ENCODE measurements at places on chromosomes 1 and 21.
A peak's percentile ranks its signal among the peaks of the same experiment; 100 is the strongest.

GRCh38 chr21:17612023-17612564 is 607 bp downstream of the BTG3 start:
- DNase-seq: peak; percentile 63

GRCh38 chr1:224380003-224380402 is 23.3 kb downstream of the CNIH4 start:
- no peak for DNase-seq

GRCh38 chr21:42044871-42045495 is 26.1 kb upstream of the UMODL1 start:
- no peak for DNase-seq

- DNase-seq: no peak
Measured at GRCh38 chr1:49013079-49013478, 236.4 kb upstream of the BEND5 start.

DNA sequence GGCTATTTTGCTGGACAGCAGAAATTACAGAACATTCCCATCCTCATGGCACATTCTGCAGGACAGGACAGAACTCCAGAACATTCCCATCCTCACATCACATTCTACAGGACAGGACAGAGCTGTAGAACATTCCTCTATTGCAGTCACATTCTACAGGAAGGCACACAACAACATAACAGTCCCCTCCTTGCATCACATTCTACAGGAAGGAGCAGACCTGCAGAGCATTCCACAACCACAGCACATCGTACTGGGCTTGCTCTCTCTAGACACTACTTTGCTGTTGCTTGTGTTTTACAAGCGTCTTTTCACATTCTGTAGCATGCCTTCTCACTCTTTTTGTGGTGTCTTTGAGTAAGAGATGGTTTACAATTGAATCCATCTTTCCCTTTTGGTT is 26.8 kb upstream of the ABCB10 start:
- DNase-seq: no peak

- DNase-seq: no peak
Measured at GRCh38 chr1:14774988-14775387, 176.5 kb downstream of the KAZN start.

GRCh38 chr1:24720152-24720551 is 25.1 kb upstream of the CLIC4 start:
- no peak for DNase-seq

DNA sequence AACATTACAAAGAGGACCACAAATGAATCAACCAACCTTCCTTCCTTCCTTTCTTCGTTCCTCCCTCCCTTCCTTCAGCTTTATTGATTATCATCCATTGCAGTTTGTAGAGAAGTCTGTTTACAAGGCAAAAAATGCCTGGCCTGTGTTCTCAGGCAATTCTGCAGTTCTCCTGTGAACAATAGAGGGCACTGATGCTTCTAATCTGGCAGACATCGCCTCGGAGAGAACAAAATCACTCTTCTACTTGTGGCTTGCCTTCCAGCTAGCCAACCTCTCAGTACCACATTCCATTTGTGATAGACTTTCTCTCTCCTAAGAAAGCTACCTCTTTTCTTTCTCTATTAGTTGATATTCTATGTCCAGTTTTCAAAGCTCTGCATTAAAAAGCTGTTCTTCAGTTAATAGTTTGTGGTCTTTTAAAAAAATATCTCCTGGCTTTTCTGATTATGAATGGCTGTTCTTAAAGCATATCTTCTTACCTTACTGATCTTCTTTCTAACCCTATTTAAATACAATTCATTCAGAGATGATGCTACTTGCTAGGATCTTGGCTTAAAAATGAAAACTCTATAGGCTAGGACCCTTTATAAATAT is 26.9 kb upstream of the ESRRG start:
- DNase-seq: peak; percentile 78

- DNase-seq: peak; percentile 24
Measured at GRCh38 chr1:192610112-192610889, 25.6 kb upstream of the RGS13 start.

- DNase-seq: no peak
Measured at GRCh38 chr1:34627465-34628240, 127.2 kb upstream of the GJB5 start.

- DNase-seq: no peak
Measured at GRCh38 chr1:228091084-228091483, 8.6 kb downstream of the ARF1 start.

DNA sequence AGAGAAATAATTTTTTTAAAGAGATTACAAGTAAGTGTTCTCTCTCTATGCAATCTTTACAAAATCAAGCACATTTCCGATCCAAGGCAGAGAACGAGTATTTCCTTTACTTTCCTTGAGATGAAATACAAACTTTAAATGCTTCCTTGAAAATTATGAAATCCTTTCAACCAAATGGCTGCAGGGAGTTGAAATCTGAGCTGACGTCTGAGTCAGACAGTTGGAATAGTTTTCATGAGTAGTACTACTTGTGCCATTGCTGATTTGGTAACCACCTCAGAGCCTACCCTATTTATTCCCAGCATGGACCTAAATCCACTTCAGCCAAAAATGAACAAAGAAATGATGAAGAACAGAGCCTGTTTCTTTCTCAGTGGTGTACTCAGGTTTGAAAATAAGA is 183.6 kb downstream of the GIPC2 start:
- DNase-seq: no peak

GRCh38 chr1:100816049-100816448 is 78.6 kb downstream of the EXTL2 start:
- no peak for DNase-seq

- no peak for DNase-seq
Measured at GRCh38 chr1:186620566-186621350, 59.5 kb downstream of the PTGS2 start.

DNA sequence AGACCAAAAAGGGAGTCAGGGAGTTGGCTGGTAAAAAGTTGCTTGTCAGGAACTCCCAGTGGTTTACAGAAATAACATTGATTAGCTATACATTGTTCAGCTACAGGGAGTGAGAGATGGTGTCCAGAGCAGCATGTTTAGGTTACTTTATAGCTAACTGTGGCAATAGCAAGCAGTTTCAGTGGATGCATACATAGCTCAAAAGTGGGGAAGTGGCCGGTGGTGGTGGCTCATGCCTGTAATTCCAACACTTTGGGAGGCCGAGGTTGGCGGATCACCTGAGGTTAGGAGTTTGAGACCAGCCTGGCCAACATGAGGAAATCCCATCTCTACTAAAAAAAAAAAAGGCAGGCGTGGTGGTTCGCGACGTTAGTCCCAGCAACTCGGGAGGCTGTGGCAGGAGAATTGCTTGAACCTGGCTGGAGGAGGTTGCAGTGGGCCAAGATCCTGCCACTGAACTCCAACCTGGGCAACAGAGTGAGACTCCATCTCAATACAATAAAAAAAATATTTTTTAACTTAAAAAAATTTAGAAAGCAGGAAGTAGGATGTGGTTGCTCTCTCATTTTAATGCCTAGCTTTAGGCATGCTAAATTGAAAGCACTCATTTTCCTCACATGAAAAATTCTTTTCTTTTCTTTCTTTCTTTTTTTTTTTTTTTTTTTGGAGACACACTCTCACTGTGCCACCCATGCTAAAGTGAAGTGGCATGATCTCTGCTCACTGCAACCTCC is 109.7 kb downstream of the PPIAL4G start:
- no peak for DNase-seq

- DNase-seq: peak; percentile 82
Measured at GRCh38 chr21:25561668-25562641, 45.3 kb downstream of the MRPL39 start.

DNA sequence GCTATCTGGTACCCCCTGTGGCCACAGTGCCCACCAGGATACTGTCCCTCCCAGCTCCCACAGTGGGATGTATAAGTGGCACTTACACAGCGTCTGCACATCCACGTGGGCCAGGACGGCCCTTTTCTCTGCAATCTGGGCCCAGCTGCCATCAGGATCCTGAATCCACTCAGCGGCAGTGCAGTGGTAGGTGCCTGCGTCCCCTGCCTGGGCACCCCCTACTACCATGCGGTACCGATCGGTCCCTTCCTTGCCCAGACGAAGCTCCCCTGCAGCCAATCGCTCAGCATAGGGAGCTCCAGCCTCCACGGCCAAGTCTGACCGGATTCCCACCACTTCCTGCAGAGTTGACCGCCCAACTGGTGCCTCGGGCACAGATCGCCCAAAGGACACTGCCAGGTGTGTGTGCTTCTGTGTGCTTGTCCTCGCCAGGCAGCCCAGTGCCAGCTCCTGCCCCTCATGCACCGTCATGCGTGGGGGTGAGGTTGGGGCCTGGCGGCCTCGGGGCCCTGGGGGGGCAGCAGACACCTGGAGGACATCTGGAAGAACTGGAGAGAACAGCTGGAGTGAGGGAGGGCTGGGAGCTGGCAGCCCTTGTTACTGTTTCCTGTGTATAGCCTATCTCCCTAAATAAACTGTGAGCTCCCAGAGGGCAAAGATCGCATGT is 4.7 kb downstream of the IGSF8 start:
- DNase-seq: no peak

- peak; percentile 93 for DNase-seq
Measured at GRCh38 chr21:41068967-41069642, 98.9 kb upstream of the BACE2 start.

DNA sequence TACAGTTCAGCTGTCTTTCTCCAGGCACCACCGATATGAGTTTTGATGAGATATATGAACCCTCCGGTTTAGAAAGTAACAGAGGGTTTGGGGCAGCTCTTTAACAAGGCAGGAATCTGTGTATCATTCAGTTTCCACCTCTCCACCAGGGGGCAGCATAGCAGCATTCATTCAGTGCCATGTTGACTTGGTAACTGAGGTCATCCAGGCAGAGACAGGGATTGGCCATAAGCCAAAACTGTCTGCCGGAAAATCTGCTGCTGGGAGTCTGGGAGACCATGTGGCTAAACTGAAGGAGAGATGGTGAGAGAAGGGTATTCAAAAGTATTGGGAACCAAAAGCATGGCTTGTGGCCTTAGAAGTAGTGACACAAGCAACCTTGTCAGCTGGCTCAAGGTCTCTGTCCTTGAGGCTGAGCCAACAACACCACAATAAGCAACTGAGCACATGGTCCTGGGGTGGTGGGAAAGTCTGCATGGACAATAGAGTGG is 98.5 kb downstream of the LMX1A start:
- peak; percentile 84 for DNase-seq

DNA sequence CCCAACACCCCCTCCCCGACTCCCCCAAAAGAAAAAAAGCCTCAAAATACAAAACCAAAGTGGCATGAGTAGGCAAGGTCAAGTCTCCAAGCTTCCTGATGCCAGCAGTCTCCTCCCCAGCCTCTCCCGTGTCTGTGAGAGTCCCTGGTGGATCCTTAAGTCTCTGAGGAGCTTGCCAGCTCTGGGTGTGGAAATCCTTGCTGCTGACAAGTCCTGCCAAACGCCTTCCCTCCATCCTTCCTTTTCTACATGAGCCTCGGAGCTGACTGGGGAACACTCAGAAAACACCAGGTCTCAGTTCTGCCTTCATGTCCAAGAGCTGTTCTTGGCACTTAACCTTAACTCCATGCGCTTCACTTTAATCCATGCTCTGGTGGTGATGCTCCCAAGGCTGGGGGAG is 3.7 kb upstream of the ETV3L start:
- no peak for DNase-seq

GRCh38 chr1:101653482-101653946 is 343.2 kb downstream of the OLFM3 start:
- peak; percentile 20 for DNase-seq

DNA sequence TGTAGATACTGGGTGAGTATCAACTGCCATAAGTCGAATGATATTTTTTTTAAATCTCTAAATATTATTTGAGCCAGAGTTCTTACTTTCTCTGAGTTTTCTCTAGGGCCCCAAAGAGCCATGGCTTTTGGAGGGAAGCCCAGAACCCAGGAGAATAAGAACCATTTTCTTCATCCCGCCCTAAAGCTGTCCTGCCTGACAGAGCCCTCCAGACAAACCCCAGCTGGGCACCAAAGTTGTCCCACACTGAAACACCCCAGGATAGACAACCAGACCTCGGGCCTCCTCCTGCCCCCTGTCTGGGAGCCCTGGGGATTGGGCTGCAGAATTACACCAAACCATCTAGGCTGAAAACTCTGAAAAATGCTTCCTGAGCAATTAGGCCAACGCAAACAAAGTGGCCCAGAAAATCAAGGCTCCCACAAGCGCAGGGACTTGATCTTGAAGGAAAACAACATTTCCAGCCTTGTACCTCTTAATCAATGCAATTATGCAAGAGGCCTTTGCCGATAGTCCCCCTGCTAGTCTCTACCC is 113.1 kb downstream of the RRAGC start:
- DNase-seq: no peak

DNA sequence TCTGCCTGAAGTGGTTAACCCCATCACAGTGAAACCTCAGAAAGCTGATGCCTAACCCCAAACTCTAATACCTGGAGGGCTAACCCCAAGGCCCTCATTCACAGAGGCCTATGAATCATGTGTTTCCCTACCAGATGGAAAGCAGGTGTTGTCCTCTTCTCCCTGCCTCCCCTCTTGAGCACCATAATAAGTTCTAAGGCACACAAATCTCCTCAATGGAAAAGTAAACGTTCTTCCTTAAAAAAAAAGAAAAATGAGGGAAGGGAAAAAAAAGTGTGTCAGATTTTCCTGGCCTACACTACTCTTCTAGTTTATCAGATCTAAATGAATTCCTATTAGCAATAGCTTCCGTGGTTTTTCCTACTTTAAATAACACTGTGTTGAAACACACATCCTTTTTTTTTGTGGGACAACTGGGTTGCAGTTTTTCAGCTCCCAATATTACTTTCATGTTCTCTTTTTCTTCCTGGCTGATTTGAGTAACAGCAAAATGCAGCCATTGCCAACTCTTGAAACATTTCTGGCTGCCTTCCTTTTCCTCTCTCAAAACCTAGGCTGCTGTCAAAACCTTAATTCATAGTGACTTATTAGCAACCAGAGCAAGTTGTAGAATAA is 43.2 kb downstream of the SLC44A3 start:
- peak; percentile 48 for DNase-seq

- no peak for DNase-seq
Measured at GRCh38 chr21:41604583-41605041, 96.7 kb upstream of the TMPRSS2 start.

DNA sequence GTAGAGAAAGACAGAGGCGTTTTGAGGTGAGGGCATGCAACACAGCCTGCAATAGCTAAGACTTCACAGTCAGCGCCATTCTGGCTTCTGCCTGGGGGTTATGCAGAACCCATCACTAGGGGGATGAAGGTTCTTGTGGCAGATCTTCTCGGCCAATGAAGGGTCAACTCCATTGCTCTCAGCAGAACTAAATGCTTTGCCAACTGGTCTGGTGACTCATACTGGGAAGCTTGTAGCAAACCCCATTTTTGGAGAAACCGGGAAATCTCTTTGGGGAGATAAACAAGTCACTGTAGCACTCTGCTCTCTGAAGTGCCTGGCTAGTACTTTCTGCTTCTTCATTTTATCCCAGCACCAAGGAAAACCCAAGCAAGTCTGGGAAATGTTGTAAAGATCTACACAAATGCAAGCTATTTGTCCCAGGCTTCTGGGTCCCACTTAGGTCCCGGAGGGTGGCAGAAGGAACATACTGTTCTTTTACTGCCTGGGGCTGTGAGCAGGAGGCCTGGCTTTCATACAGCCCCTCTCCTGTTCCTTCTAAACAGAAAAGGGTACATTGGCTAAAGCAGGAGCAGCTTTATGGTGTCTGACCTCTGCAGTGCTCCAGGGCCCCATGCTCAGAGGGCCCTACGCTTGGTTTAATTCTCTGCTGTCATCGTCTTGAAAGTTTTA is 28.8 kb downstream of the SHISA4 start:
- DNase-seq: peak; percentile 58
